ENCODE measurements at places on chromosomes 1 and 21.

DNA sequence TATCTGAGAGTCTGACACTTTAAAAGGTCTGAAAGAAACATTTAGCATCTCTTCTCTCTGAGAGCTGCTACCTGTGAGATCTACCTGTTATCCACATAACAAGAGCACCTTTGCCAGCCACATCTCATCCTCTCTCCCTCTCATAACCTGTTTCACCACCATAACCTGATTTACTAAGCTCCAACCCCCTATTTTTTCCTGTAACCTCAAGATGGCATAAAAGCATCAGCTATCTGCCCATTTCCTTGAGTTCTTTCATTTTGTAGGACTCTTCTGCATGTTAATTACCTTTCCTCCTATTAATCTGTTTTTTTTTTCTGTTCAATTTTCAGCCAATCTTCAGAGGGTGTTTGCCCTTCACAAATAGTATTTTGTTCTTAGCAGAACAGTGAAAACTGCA lies 136.5 kb upstream of the KCNK1 start:
- DNase-seq, result no peak

- DNase-seq, result no peak
These were observed 23.5 kb downstream of the SOD1 start for GRCh38 chr21:31683029-31683428.

GRCh38 chr1:28437924-28438699 lies 67.7 kb upstream of the RCC1 start:
- DNase-seq, result no peak

DNA sequence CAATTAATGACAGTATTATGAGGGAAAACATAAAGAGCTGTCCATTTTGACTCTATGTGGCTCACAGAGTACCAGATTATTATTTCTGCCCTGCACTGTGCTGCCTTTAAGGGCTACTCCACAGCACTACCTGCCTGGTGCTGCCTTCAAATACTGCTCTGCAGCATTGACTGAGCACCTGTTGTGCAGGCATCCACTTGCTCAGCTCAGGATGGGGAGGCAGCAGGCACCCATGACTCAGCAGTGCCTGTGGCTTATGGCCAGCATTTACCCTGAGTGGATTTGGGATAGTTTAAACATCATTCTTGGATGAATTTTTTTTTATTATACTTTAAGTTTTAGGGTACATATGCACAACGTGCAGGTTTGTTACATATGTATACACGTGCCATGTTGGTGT lies 953 bp upstream of the KPRP start:
- DNase-seq, result no peak

- no peak for DNase-seq
These were observed 6.6 kb upstream of the TMEM167B start for GRCh38 chr1:109083923-109084322.

- no peak for DNase-seq
These were observed 54.0 kb upstream of the CNN3 start for GRCh38 chr1:94980582-94981574.

DNA sequence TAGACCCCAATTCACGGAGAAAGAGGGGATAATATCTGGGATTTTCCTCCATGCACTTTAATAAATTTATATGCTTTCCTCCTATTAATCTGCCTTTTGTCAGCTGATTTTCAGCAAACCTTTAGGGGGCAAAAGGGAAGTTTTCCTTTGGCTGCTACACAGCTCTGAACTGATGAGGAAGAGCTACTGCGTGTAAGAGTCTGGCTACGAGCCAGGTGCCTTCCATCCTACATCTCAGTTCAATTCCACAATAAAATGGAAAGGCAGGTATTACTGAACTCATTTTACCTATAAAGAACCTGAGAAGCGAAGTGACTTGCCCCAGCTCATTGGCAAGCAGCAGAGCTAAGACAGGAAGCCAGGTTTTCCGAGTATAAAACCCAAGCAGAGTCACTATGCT lies 28.3 kb upstream of the ZNF326 start:
- no peak for DNase-seq
